Fibroblast of skin of left quadriceps (primary cell): ENCODE measurements at places on chromosomes 12 and 14.
A peak's percentile ranks its signal among the peaks of the same experiment; 100 is the strongest.

DNA sequence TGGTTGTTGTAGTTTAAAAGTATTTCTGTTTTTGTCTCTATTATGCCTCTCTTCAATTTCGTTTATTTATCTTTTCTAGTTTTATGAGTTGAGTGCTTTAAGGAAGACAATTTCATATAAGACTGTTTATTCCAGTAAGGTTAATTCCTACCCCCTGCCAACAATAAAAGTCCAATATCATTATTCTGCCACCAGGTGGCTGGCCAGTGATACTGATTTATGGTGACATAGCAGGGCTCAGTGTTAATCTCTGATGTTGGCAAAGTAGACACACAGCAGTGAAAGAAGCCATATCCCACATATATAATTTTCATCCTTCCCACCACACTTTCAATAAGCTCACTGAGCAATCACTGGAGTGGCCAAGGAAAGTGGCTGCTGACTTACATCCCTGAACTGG lies 69.0 kb upstream of the BMP4 start:
- DNase-seq, result no peak

DNA sequence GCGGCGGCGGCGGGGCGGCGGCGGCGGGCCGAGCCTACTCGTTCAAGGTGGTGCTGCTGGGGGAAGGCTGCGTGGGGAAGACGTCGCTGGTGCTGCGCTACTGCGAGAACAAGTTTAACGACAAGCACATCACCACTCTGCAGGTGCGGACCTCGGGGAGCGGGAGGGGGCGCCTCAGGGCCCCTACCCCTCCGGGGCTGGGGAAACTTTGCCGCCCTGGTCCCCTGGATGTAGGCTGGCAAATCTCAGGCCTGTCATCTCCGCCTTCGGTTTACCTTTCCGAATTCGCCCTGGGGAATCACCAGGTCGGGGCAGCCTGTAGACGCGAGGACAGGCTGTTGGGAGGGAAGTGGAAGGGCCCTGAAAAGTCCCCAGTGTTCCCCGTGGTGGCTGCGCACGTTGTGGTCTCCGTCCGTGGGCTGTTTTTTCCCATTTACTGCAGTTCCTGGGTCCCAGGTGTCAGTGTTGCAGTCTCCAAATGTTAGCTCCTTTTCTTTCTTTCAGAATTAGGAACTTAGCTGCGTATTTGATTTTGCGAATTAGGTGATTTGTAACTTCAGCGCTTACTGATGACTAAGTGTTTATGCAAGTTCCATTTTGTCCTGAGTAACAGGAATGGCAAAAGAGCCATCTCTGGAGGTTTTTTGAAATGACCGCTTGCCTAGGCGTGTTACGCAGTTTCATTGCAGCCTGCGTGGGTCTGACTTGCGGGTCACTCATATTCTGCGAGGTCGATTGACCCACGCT lies 656 bp downstream of the RAB21 start:
- DNase-seq, result no peak

DNA sequence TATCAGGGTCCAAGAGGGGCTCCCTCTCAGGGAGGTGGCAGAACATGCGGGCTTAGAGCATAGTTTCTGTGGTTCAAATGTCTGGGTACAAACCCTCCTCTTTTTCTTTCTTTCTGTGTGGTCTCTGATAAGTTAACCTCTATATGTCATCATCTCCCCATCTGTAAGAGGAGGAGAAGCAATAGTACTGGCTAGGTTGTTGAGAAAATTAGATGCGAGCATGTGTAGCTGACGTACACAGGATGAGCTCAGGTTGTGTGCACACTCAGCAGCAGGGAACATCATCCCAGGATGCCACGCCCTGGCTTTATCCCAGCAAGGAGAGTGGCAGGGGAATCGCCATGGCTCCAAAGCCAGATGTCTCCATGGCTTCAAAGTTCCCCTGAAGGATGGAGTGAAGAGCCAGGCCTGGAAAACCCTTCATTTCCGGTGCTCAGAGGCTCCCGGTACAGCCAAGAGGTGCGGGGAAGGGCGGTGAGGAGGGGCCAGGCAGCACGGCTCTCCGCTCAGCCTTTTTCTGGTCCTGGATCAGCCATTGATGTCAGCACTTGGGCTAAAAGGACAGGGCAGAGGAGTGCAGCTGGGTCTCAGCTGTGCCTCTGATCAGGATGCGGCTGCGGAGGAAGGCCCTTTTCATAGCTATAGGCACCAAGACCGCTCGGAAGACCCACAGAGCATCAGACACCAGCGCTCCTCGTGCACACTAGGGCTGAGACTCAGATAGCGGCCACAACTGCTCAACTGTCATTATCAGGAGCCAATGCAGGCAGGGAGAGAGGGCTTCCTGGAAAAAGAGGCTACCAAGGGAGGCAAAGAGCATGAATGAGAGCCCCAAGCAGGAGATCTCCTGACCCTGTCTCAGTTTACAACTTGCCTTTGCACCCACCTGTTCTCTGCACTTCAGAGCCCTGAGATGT lies 41.5 kb downstream of the ARL6IP4 start:
- DNase-seq, result no peak

- no peak for DNase-seq
Observed at GRCh38 chr12:47707355-47707754, 1.5 kb upstream of the RPAP3 start.

DNA sequence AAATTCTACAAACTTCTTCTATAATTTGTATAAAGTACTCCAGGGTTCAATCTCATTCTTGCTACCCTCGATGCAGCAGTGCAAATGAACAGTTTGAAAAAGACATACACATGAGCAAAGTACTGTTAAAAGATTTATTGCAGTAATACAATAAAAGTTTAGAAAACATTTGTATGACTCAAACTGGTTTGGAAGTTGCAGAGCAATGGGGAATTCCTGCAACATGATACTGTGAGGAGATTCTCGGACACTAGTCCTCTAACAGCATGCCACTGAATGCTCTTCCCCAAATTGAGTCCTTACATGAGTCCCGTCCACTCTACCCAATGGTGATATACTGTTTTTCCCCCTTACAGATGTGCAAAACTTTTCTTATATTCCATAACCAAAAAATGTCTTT lies 45.4 kb downstream of the ATG14 start:
- peak; percentile 50 for DNase-seq

GRCh38 chr12:40701756-40702155 lies 9.5 kb downstream of the CNTN1 start:
- no peak for DNase-seq

GRCh38 chr14:84029720-84030119 lies 1500.2 kb upstream of the FLRT2 start:
- DNase-seq, result no peak

DNA sequence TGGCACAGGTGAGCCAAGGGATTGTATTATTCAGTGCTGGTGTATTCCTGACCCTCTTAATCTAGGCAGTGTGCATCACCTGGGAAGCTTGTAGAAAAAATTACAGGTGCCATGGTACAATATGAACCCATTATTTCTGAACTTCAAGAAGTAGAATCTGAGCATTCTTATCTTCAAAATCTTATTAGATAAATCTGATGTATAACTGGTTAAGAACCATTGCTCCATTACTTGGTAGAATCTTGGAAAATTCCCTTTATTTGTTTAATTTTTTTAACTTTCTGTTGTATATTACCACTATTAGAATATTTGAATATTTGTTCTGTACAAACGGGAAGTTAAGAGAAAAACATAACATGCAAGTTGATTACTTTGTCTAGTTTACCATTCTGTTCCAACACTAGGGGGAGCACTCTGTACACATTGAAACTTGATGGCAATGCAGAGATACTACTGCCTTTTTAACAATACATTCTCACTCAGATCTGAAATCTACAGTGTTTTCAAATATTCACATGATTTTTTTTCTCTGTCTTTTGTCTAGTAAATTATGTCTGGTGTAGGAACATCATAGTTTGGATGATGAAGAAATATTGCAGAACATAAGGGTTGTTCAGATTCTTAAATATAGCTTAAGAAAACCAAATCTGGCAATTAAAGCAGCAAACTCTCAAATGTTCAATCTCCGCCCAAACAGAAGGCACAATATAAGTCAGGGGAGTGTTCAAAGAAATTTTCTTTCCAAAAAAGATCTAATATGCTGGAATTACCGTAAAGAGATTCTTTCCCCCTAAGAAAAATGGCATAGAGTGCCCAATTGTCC lies 196.6 kb downstream of the PCNX1 start:
- DNase-seq, result peak; percentile 32

DNA sequence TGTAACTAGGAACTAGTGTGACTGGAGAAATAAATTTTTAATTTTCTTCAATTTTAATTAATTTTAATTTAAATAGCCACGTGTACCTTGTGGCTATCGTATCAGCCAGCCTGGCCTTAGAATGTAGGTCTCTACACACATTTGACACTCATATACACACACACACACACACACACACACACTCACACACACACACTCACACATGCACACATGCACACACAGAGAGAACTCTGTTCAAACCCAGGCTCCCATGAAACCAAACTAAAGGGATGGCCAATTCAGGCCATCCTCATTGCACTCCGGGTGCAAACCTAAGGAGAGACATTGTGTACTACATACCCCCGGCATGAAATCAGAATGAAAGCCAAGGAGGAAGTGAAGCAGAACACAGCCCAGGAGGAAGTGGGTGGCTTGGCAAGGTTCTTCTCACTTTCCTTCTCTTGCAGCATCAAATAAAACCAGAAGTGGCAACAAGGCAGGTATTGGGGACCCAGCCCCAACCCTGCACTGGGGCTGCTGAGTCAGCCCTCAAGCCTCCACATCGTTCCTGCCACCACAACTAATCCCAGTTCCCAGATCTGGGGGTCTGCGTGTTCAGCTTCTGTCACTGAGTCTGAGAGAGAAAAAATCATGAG lies 26.2 kb upstream of the CHPT1 start:
- DNase-seq, result no peak

DNA sequence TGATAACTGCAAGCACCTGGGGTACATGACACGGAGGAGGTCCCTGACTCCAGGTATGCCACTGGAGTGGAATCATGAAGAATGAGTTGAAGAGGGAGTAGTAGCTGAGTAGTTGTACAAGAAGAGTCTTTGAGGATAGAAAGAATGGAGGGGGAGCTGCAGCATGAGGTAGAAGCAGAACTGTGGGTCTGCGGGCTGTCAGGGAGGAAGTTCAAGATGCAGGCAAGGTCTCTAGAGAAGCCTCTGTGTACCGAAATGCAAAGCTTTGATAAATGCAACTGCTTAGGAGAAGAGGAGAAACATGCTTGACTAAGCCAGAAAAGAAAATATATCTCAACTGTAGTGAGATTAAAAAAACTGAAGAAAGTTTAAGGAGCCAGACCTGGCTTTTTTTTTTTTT lies 91.5 kb downstream of the CPNE8 start:
- no peak for DNase-seq

- no peak for DNase-seq
Observed at GRCh38 chr14:60165547-60165876, 314 bp upstream of the DHRS7 start.

GRCh38 chr12:19186722-19187661 lies 57.5 kb downstream of the PLEKHA5 start:
- DNase-seq, result peak; percentile 34

GRCh38 chr14:85273099-85273677 lies 256.8 kb upstream of the FLRT2 start:
- DNase-seq, result no peak

GRCh38 chr14:102913341-102914211 lies 8.9 kb upstream of the AMN start:
- no peak for DNase-seq

DNA sequence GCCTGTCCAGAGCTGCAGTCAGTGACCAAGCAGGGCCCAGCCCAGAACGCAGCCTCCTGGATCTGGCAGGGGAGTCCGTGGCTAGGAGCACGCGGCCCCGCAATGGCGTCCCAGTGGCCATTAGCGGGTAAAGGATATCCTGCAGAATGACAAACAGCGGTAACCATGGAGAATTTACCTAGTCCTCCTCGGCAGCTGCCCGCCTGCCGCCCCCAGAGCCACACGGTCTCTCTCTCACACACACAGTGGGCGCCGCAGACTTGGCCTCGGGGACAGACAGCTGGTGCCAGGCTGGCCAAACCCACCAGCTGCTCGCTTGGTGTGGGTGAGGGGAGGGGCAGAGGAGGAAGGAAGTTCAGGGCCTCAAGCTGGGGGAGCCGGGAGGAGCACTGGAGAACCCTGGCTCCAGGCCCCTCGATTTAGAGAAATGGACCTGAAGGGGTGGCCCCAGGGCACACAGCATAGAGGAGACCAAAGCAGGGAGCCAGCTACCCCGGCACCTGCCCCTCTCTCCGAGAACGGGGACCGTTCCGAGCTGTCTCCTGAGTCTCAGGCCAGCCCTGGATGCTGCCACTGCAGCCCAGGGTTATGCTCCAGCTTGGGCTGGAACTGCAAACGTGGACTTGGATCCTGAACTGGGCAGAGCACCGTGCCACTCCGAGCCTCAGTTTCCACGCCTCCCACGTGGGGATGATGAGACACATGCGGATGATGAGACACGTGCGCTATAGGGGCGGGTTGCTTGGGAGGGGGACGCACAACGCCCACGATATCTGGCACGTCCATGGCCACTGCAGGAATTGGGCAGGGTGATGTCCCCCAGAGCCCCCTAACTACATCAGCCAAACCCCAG lies 3.4 kb downstream of the CDK2AP1 start:
- no peak for DNase-seq

DNA sequence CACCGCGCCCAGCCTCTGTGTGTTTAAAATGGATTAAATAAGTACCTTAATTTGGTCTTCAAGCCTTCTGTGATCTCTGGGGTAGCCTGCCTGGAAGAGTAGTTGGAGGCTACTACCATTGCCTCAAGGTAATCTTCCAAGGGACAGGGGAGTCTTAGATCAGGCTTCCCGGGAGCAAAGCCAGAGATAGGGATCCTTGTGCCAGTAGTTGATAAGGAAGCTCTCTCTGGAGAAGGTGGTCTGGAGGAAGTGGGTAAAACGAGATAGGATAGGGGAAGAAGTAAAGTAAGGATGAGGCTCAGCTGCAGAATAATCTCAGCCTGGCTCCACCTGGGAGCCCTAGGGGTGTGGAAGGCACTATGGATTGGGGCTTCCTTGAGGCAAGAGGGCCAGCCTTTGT lies 38.5 kb downstream of the FOS start:
- DNase-seq, result no peak
